ENCODE measurements at places on chromosomes 1 and 21.

GRCh38 chr1:70809069-70809468 lies 238.5 kb downstream of the PTGER3 start:
- no peak for DNase-seq

DNA sequence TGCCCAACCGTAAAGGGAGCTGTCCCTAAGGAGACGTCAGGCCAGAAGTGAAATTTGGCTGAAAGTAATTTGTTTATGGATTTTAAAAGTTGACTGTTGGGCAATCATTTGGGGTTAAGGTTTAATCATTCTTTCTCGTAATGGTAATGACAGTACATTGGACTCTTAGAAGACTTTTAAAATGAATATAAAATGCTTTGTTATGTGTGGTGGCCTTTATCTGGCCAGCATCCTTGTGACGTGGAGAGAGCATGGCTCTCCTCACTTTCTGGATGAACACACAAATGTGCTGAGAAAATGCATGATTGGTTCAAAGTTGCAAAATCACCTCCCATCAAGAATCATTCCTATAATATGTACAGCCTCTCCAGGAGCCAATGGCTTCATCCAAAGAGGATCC lies 160.2 kb downstream of the DHRS3 start:
- no peak for DNase-seq

- no peak for DNase-seq
Observed at GRCh38 chr1:217076902-217077301, 353.7 kb upstream of the ESRRG start.

GRCh38 chr1:51928896-51929295 lies 50.4 kb upstream of the NRDC start:
- no peak for DNase-seq

DNA sequence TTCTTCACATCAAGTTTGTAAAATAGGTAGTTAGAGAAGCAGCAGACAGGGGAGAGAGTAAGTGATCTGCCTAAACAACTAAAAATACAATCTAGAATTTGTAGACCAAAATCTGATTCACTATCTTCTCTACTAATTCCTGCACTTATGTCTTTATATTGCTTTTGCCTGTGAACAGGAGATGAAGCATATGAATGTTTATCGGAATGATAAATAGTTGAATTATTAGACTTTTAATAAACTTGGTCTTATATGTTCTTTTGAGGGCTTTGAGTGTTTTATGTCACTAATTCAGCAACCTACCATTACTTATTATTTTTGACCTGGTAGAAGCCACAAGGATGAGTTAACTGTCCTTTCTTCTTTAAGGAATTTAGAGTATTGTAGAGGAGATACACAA lies 2.3 kb downstream of the DESI2 start:
- DNase-seq: no peak

DNA sequence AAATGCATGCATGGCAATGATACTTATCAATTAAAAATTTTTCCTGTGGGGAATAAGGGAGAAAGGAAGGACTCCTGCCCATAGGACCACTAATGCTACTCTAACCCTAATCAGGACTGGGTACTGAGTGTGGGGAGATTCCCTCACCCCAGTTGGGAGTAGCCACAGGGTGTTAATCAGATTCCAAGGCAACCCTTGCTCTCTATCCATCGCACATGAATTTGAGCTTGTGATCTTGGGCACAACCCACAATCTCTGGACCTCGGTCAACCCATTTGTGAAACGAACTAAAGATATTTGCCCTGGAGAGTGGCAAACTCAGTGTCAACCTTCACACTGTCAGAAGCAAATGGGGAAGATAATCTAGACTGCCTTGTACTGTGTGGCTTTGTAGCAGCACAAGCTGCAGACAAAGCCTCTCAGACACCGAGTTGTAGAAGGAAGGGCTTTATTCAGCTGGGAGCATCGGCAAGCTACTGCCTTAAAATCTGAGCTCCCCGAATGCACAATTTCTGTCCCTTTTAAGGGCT lies 69.5 kb downstream of the SERINC2 start:
- DNase-seq: no peak

GRCh38 chr1:215032911-215033526 lies 49.5 kb upstream of the KCNK2 start:
- DNase-seq: no peak

DNA sequence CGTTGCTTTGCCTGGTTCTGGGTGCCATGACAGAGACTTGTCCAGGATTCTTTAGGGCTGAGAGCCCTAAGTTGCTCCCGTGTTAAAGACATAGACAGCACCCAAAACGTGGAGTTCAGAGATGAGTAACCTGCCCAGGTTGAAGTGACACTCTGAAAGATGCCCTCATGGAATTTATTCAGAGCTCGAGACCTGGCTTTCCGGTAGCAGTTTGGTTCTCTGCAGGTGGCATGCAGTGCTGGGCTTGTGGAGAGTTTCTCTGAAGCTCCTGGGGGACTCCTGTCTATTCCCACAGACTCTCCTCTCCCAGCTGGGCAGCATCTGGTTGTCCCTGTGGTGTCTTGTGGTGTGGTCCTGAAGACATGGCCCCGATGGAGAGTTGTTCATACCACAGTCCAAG lies 241.0 kb downstream of the RHOU start:
- no peak for DNase-seq

- no peak for DNase-seq
Observed at GRCh38 chr1:89962024-89962741, 32.7 kb upstream of the ZNF326 start.

- DNase-seq: no peak
Observed at GRCh38 chr1:5410652-5411051, 581.6 kb downstream of the NPHP4 start.

- no peak for DNase-seq
Observed at GRCh38 chr1:17356387-17357026, 15.5 kb upstream of the PADI6 start.
